Stimulated activated CD8-positive, alpha-beta memory T cell treated with anti-CD3 and anti-CD28 coated beads, Interleukin-4, amount 100 ng/mL, for 4 hours (primary cell): ENCODE measurements at places on chromosomes 12 and 14.

GRCh38 chr12:91785655-91786498, 359.8 kb downstream of the BTG1 start:
- no peak for DNase-seq

GRCh38 chr12:61422786-61423185, 837.4 kb upstream of the USP15 start:
- DNase-seq = no peak

- no peak for DNase-seq
These were observed 67.2 kb downstream of the GLT1D1 start for GRCh38 chr12:128920468-128920867.

- no peak for DNase-seq
These were observed 157.3 kb upstream of the DDHD1 start for GRCh38 chr14:53310412-53310811.

DNA sequence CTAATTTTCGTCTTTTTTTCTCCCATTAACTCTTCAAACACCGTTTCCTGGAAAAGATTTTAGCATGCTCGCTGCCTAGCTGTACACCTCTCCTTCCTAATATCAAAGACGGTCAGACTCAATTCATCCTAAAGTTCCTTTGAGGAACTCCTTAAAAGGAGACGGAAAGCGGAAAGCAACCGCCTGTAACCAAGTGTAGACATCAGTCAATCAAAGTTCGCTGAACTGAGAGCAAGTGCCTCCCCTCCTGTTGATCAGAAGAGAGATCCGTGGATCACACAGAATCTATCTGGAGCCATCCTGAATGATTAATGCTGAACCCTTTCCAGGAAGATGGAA, 412 bp upstream of the TEP1 start:
- no peak for DNase-seq

GRCh38 chr12:130454296-130454695, 116.6 kb downstream of the PIWIL1 start:
- DNase-seq = no peak

DNA sequence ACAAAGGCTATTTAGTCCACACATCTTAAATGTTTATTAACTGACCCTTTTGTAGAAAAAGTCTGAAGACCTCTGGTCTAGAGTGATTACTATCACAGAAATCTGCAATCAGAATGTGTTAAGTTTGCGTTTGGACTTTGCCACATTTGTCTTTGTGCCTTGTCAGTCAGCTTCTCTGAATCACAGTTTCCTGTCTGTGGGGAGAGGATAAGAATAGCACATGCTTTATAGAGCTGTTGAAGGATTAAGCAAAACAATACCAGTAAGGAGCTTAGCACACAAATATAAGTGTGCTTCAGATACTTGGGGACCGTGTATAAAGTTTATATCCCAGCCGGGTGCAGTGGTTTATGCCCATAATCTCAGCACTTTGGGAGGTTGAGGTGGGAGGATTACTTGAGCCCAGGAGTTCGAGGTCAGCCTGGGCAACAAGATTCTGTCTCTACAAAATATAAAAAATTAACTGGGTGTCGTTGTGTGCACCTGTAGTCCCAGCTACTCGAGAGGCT, 63.0 kb upstream of the BTG1 start:
- no peak for DNase-seq

- no peak for DNase-seq
These were observed 5.6 kb downstream of the CNOT2 start for GRCh38 chr12:70248876-70249275.

DNA sequence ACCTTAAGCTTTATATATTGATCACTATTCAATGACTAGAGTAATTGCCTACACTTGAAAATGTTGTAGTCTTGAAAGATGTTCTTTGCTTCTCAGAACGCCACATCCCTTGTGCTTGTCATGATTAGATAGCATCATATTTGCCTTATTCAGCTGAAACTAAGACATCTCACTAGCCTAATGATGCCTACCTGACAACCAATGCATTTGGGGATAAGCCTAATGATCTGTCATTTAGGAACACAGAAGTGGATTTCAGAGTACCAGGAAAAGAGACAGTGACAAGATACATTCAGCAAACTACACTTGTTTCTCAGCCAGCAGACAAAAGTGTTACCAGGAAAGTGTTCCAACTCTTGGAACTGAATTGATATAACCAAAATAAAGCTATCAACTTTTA, 83.7 kb downstream of the ARMH4 start:
- no peak for DNase-seq

- no peak for DNase-seq
These were observed 728.8 kb upstream of the LMO3 start for GRCh38 chr12:17334784-17335183.

- no peak for DNase-seq
These were observed 41.7 kb downstream of the NPAS3 start for GRCh38 chr14:32980178-32980901.
